ENCODE measurements at places on chromosomes 6 and 20.

DNA sequence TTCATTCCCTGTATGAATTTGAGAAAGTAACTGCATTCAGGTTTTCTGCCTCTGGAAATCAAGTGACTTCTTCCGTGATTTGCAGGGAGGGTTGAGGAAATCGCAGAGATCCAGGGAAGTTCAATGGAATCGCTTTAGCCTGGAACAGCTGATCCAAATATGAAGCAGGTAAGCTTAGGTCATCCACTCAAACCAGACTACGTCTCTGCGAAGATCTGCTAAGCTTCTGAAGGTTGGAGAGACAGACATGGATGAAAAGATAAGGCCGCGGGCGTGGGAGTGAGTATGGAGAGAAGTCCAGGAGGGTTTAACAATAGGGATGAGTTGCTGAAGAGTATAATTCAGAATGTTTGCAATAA is 34.2 kb upstream of the BTN3A2 start:
- peaks cover 28% of the 10 kb centered on the region for H3K27me3 ChIP-seq
- peak overlapping the region; percentile 88 for H3K4me3 ChIP-seq
- DNase-seq: no peak
- no peaks in the 10 kb centered on the region for H3K36me3 ChIP-seq

- H3K27ac ChIP-seq: no peak overlapping the region
- no peak overlapping the region for H3K4me3 ChIP-seq
- no peaks in the 10 kb centered on the region for H3K4me1 ChIP-seq
- no peak for DNase-seq
- H3K27me3 ChIP-seq: no peaks in the 10 kb centered on the region
Measured at GRCh38 chr6:101086473-101086872, 205.3 kb upstream of the ASCC3 start.

- no peak for DNase-seq
- H3K27me3 ChIP-seq: peaks cover 19% of the 10 kb centered on the region
- no peaks in the 10 kb centered on the region for H3K36me3 ChIP-seq
- no peak overlapping the region for H3K4me3 ChIP-seq
- H3K4me1 ChIP-seq: peaks cover 15% of the 10 kb centered on the region
Measured at GRCh38 chr6:43219119-43219518, 10.2 kb downstream of the DNPH1 start.

DNA sequence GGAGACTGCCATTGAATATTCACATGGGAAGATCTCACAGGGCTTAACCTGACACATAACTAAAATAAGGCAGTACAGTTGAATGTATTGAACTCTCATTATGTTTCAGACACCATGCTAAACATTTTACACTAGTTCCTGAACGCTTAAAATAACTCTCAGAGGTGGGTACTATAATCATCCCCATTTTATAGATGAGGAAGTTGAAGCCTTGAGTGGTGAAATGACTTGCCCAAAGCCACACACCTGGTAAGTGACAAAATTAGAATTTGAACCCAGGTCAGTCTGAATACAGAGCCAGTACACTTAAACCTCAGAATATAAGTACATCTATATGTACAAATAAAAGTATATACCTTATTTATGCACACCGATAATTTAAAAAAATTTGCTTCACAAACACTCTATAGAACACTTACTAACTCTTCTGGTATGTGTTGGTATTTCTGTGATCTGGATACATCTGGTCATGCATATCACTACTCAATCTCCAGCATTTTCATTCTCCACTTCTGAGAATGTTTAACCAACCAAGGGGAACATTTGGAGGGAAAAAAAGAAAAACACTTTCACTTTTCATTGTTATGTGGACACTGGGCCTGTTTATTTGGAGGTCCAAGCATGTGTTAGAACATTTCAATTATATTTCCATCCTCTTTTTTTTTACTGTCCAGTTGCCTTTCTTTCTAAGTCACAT is 4.6 kb upstream of the BICRAL start:
- no peak for DNase-seq
- no peaks in the 10 kb centered on the region for H3K36me3 ChIP-seq
- no peak overlapping the region for H3K27ac ChIP-seq
- H3K27me3 ChIP-seq: peaks cover 3% of the 10 kb centered on the region

Data from glutamatergic neuron (in vitro differentiated cells).